ENCODE measurements at places on chromosomes 3 and 15.

- DNase-seq, result no peak
Observed at GRCh38 chr3:108036401-108036800, 54.4 kb downstream of the CD47 start.

DNA sequence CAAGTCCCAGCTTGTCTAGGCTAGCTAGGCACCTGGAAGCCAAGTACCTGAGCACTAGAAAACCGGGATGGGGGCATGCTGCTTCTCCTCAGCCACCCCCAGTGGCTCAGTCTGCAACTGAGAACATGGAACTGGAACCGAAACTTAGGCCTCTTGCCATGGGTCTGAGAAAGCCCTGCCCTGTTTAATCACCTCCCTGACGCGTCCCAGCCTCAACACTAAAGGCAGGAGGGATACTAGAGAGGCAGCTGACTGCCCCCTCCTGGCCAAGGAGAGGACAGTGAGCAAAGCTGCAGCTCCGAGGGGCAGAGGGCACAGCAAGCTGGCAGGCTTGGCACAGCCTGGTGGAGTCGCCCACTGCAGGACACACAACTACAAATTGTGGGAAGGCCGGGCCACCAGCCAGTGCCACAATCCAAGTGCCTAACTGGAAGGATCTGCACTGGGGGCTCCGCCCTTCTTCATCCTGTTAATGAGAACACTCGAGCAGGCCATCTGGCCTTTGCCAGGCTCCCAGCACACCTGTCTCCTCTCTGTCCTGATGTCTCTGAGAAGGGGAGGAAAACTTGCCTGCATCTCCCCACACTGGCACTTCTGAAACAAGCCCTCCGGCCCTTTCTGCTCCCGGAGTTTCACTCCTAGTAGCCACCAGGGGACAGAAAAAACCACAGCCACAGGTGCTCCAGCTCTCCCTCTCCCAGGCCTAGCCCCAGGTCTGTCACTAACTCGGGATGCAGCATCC lies 53.7 kb downstream of the BDH1 start:
- peak; percentile 57 for DNase-seq

DNA sequence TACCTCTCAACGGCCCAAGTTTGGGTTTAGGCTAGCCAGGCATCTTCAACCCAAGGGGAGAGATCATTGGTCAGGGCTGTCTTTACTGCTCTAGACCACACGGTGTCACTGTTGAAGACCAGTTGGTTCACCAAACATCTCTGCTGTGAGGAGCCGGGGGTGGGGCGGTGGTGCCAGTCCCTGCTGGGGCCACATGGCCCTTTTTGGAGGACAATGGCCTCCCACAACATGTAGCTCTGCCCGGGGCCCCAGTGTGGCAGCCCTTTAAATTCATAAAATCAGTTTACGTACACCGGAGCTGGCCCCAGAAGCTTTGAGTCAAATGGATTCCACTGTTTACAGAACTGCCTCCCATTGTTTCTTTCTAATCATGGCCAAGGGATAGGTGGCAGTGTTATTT lies 19.1 kb upstream of the TM4SF18 start:
- DNase-seq, result no peak

DNA sequence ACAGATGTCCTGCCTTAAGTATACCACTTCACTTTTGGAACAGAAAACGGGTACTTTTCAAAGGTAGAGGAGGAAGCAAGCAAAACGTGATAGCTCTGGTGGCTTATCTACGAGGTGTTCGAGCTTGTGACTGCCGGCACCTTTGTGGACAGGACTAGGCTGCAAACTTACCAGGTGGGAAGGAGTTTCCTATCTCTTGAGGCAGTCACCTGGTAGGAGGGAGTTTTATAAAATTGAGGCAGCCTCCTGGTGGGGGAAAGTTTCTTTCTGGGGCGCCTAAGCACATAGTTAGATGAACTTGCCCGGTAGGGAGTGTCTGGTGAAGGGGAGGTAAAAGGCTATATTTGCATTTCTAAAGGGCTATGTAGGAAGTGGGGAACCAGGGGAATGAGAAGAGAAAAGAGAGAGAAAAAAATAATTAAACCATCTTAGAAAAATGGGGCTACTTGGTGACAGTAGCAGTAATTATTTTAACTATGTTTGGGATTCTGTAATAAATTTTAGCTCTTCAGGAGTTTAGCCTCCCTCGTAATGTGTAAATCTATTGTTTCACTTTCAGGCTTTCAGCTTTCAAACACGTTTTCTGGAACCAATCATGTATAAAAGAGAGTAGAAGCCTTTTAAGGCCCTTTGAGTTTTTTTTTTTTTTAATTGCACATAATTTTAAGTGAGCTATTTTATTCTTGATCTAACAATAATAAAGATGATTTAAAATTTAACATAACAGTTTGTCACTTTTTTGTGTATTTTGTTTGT lies 131.0 kb downstream of the IL5RA start:
- DNase-seq, result no peak

DNA sequence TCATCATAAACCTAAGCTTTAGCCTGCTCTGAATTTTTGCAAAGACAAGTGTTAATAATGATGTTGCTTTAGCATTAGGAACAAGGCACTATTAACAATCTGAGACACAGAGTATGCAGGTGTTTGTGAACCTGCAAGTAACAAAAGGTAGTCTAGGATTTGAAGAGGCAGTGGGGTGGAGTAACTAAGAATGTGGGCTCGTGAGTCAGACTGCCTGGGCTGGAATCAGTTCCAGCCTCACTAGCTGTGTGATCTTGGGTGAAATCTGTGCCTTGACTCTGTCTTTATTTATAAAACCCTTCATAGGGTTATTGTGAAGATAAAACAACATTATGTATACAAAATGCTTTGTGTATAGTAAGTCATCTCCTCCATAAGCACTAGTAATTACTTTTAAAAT lies 610.6 kb upstream of the CFAP20DC start:
- DNase-seq, result no peak

DNA sequence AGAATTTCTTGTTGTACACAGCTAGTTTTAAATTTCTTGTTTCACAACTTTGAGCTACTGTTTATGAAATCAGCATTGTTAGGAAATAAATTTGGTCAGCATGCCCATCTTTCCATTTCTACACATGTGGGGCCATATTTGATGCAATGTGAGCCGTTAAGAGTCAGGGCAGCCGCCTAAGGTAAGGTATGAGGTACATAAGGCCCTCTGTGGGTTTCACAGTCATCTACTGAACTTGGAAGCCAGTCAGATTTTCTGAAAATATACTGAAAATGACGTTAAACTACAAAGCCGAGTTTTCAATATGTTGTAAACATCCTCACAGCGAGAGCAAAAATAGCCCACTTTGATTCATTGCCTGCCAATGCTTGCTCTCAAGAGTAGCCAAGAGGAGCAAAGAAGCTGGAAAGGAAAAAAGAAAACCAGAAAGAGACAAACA lies 94.7 kb upstream of the PDZRN3 start:
- no peak for DNase-seq

- no peak for DNase-seq
Observed at GRCh38 chr3:184011230-184011876, 6.3 kb downstream of the ABCC5 start.

DNA sequence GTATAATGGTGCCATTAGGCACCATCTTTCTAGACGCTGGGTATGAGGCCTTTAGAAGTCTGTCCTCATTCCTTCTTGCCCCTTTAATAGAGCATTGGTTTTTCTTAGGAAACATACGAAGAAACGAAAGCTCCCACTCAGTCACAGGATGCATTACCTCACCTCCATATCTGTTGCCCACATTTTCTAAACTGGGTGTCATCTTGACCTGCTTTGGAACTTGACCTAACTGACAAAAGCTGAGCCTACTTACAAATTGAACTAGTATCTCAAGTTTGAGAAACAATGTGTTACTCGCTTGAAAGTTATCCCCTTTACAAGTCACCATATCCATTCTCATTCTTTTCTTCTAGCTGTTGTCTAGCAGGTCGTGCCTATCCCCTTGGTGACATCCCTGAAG lies 102.7 kb downstream of the VPS8 start:
- no peak for DNase-seq

DNA sequence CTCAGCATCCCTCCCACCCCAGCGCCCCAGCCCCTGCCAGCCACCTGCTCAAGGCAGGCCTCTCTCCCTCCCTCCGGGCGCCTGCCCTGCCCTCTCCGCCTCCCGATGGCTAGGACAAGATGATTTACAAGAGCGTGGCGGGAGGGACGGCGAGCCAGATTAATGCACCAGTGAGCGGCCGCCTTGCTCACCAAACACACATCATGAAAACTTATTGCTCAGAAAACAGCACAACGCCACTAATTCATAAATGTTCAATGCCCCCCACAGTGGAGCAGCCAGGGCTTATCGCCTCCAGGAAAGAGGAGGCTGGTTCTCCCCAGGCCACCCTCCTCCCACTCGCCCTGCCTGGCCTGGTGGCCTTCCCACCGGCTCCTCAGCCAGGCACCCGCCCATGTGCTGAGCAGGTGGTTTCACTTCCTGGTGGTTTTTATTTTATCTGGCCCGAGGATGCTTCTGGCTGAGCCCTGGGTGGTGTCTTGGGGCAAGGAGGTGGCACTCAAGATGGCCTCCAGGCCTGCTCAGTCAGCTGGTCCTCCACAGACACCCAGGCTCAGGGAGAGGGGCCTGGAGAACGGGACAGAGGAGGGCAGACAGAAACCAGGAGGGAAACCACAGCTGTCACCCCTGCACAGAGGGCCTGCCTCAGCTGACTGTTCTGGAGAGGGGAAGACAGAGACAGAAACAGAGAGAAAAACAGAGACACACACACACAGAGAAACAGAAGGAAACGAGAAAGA lies 284.9 kb downstream of the UACA start:
- no peak for DNase-seq

- DNase-seq, result no peak
Observed at GRCh38 chr3:126081618-126082361, 2.1 kb downstream of the SLC41A3 start.

DNA sequence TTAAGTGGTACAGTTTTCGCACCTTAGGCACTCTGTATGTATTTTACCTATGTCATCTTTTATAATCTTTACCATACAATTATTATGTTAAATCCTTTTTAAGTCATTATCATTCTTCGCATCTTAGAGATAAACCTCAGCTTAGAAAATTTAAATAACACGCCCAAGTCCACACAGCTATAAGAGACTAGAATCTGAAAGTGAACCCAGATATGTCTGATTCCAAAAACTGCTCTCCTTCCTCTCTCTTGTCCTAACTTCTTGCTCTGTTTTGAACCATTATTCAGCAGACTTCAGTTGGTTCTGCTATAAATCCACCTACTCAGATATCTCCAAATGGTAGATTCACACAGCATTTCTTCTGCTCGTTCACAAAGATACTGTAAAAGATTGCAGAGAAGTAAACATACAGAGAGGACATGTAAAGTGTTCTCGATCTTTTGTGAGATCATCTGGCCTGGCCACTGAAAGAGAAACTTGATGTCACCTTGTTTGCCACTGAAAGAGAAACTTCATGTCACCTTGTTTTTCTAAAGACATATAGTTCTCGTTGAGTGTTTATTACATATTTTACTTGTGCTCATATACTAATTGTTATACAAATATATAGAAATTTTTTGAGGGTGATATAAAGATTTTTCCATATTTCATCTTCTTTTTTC lies 533.2 kb downstream of the GRM7 start:
- DNase-seq, result no peak

GRCh38 chr15:90576711-90577389 lies 47.1 kb downstream of the CRTC3 start:
- no peak for DNase-seq

DNA sequence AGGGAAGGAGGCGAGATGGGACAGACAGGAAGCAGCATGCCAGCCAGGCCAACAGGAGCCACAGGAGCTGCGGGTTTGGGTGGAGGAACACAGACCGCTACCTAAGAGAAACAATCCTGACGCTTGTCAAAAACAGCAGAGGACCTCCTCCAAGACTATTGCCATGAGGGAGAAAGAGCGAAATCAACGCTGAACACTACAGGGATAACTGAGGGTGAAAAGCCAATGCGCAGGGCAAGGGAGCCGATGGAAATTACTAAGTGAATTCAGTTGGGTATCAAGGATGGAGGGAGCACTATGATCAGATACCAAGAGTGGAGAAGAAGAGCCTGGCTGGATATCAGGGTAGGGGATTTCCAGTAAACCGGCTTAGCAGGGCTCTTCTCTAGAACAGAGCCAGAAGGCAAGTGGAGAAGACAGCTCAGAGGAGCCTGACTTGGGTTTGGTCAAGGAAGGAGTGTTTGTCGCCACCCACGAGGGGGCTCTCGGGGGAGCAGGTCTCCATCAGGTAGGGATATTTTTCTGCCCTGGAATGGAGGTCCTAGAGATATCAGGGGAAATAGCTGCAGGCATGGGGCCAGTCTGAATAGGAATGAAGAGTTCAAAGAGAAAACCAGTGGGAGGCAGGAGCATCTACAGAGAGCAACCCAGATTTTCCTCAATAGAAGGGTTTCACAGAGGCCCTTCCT lies 48.4 kb downstream of the SLC41A3 start:
- DNase-seq, result no peak

All from GM12878 (cell line).